ENCODE measurements at places on chromosomes 11 and 22. TPM values are rescaled to one million over a fixed set of nuclear protein-coding genes. Genes with fewer than 3 reads are reported as not detected.

DNA sequence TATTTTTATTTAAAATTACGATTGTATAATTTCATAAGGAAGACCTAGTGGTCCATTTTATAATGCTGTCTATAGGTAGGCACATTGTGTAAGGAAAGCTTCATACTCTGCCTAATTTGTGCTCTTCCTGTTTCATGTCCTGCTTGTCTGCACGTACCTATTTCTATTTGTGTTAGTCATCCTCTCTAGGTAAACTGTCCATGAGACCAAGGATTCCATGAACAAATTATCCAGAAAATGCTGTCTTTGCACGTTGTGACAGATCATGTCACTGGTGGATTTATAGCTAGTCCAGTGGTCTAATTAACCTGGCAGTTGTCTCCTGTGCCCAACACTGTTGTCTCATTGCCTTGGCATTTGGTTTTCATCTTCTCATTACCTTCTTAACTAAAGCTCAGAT lies 44.7 kb downstream of the DNAJC24 start:
- DNase-seq: no peak

GRCh38 chr11:87351676-87352075 lies 313.9 kb downstream of the TMEM135 start:
- DNase-seq: no peak

GRCh38 chr11:68500206-68500605 lies 39.7 kb downstream of the PPP6R3 start:
- no peak for DNase-seq

DNA sequence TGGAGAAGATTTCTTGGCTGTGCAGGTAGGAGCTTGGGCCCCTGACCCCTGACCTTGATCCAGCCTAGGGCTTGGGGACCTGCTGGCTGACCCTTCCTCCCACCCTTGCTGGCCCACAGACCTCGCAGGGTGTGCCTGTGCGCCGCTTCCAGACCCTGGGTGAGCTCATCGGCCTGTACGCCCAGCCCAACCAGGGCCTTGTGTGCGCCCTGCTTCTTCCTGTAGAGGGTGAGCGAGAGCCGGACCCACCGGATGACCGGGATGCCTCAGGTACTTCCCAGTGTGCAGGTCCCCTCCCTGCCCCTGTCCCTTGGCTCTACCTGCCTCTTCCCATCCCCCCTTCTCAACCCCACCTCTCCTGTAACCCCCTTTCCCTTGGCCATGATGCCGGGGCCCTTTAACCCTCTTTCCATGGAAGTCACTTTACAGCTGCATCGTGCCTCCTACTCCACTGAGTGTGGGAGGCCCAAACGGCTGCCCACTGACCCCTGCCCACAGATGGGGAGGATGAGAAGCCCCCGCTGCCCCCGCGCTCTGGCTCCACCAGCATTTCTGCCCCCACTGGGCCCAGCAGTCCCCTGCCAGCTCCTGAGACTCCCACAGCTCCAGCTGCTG lies 3.8 kb downstream of the INPPL1 start:
- DNase-seq: no peak

GRCh38 chr22:42801252-42802080 lies 55.6 kb downstream of the ARFGAP3 start:
- no peak for DNase-seq

GRCh38 chr11:126487711-126488110 lies 132.2 kb downstream of the ST3GAL4 start:
- no peak for DNase-seq

DNA sequence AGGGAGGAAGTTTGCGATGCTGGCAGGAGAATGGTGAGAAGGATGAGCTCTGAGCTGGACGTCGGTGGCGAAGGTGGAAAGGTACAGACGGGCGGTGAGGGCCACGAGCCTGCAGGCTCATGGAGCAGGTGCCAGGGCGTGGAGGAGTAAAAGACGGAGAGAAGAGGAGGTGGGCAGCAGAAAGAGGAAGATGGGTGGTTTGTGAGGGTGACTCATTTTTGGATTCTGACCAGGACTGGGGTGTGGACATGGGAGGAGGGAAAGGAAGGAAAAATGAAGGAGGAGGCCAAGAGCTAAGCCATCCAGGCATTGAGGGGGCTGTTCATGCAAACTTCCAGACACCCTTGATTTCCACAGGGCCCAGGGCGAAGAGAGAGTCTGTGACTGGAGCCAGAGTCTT lies 3.5 kb downstream of the ZDHHC24 start:
- DNase-seq: no peak

DNA sequence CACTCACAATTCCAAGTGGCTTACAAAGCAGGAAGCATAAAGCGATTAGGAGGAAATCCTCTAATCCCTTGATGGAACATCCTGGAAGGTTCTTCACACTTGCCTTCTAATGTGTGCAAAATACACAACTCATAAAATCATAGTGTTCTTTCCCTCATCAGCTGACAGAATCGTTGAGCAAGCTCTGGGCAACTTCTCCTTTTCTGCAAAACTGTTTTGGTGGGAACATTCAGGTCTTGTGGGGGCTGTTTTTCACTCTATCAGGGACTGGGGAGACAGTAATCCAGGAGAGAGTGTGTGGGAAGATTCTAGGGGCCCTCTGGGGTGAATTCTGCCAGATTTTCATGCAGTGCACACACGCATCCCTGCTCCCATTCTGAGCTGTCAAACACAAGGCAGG lies 53.2 kb downstream of the IRAG1 start:
- DNase-seq: no peak

DNA sequence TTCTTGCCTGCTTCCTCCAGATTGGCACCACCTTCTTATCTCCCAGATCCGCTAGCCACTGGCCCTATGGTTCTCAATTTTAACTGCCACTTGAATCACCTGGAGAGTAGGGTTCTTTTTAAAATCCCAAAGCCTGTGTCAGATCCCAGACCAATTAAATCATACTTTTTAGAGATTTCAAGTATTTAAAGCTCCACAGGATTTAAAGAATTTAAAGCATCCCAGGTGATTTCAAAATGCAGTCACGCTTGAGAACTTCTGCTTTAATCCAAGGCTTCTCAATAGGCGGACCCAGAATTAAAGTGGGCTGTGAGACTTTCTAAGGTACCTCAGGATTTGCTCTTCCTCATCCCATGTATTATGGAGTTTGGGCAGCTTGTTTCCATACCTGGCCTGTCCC lies 400.0 kb downstream of the SOX6 start:
- DNase-seq: no peak

DNA sequence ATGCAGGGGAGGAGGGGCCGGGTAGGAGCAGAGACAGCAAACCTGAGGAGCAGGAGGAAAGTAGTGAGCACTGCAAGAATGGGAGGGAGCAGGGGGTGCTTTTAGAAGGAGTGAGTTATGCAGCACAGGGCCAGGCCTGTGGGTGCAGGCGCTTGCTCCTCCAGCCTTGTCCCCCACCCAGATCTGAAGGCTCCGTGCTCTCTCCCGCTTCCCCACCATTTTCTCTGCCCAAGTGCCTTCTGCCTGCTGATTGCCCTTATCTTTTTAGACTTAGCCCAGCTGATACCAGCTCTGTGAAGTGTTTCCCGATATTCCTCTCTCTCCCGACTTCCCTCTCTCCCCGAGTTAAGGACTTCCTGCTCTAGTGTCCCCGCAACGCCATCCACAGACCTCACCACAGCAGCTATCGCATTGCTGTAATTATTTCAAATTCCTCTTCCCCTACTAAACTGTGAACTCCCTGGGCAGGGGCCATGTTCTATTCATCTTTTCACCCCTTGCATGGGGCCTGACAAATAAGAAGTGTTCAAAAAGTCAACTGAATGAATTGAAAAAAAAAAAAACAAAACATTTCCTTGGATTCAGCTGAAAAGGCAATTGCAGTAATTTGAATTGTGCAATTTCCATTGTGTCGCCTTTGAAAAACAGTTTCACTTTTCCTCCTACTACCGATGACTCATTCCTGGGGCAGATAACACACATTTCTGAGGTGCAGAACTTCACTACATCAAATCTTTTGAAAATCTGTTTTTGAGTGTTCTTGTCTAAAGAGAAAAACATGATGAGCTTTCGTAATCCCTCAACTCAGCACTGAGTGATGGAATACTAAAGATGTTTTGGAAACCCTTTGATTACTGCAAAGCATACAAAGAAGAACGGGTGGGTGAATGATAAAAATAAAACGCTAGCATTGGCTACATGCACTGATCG lies 69.7 kb upstream of the BMAL1 start:
- DNase-seq: no peak

- DNase-seq: no peak
Observed at GRCh38 chr11:26867286-26867685, 126.6 kb upstream of the FIBIN start.

GRCh38 chr11:94790197-94790596 lies 22.0 kb downstream of the AMOTL1 start:
- DNase-seq: no peak

ZNF214 gene
- not detected for total RNA-seq

OR52H1 gene
- total RNA-seq: 0.20 TPM

SPON1 gene
- total RNA-seq: not detected

FGF19 gene
- total RNA-seq: not detected

VWCE gene
- total RNA-seq: 0.76 TPM

OR2D2 gene
- total RNA-seq: not detected

CD81 gene
- 130 TPM for total RNA-seq

BAIAP2L2 gene
- 0.64 TPM for total RNA-seq

FOLR2 gene
- 0.67 TPM for total RNA-seq

ARHGAP8 gene
- 0.49 TPM for total RNA-seq

SYT7 gene
- total RNA-seq: not detected

BACE1-AS gene
- 7.9 TPM for total RNA-seq

Data from activated B cell treated with CpG ODN at 0.5 μM for 24 hours (primary cell).